Thyroid gland (tissue), 4 donors: ENCODE measurements at places on chromosomes 12 and 14. TPM values are rescaled to one million over a fixed set of nuclear protein-coding genes. Genes with fewer than 3 reads are reported as not detected.

ZFHX2 gene
- 0.46 TPM for total RNA-seq

- no peak for DNase-seq
Observed at GRCh38 chr12:57614178-57614947, 3.1 kb downstream of the ARHGEF25 start.

DNA sequence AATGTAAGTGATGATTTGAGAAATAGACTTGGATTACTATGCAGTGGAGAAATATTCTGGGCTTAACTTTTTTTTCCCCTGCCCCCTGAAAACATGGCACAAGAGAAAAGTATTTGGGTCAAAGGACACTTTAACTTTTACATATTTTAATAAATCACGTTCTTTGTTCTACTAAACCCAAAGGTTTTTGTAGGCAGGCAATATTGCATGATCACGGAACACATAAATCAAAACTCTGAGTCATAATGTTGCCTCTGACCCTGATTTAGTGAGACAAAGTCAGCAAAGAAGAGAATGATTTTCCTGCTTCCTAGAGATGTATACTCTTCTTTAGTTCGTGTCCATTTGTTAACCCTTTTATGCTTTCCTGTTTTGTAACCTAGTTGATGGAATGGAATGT lies 38.0 kb downstream of the ABCD2 start:
- no peak for DNase-seq

DNA sequence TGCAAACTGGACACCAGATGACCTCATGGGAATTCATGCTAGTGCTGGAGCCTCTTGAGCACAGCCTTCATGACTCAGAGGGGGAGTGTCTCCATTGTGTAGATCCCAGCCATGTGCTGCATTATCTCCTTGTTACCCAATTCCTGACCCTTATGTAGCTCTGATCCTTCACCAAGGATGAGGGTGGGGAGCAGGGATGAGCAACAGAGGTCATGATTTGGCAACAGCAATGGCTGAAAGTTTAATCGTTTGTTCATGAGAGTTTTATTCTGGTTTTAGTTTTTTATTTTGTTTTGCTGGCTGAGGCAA lies 9.5 kb upstream of the BDKRB1 start:
- DNase-seq, result no peak

- no peak for DNase-seq
Observed at GRCh38 chr12:105289114-105289904, 41.2 kb upstream of the C12orf75 start.

LHX5 gene
- total RNA-seq, result 0.13 TPM

RGS6 gene
- 11.9 TPM for total RNA-seq

DNA sequence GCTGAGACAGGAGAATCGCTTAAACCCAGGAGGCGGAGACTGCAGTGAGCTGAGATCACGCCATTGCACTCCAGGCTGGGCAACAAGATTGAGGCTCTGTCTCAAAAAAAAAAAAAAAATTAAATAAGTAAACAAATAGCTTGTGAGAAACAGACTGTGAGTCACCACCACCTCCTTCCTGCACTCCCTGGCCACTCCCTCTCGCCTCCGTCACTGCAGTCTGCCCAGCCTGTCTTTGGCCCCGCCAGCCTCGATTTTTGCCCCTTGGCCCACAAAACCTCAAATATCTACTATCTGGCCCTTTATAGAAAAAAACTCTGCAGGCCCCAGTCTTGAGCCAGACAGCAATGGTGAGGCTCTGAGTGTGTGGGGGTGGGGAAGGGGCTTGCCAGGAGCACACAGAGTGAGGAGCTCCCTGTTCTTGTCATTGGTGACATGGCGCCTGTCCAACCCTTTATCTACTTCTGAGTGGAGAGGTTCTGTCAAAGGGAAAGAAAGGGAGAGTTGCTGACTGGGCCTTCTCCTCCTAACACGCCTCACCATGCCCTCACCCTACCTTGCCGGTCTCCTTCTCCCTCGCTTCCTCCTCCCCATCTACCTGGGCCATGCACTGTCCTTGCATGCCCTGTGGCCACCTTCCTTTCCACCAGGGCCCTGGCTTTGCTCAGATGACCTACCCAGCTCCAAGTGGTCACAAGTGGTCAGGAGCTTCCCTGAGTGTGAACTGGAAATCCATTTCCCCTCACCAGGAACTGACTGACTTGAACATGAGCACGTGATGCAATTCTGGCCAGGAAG lies 22.1 kb downstream of the LGMN start:
- peak; percentile 27 for DNase-seq

DNA sequence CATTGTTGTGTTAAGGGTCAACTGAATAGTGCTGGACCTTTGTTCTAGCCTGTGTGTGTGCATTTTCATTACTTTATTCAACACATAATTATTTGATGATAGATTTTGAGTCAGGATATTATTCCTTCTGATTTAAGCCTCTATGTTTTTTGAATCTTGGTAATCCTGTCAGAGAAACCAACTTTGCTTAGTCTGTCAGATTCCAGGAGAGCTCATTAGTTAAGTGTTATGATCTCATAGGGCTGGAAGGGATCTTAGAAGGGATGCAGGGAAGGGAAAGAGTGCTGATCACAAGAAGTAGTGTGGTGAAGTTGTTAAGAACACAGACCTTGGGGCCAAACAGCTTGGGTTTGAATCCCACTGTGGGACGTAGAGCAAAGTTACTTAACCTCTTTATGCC lies 52.9 kb downstream of the SCN8A start:
- DNase-seq, result no peak
